Endothelial cell (in vitro differentiated cells): ENCODE measurements at places on chromosomes 2 and 18.

GRCh38 chr2:159119652-159120257 lies 151.3 kb downstream of the TANC1 start:
- no peak for DNase-seq

GRCh38 chr2:20421988-20422370 lies 24.9 kb upstream of the RHOB start:
- DNase-seq = no peak

GRCh38 chr2:232382331-232383225 lies 4.0 kb downstream of the ALPP start:
- no peak for DNase-seq

- DNase-seq = no peak
Measured at GRCh38 chr2:190838492-190838910, 42.1 kb upstream of the GLS start.

GRCh38 chr2:140596447-140596846 lies 1534.4 kb downstream of the LRP1B start:
- DNase-seq = no peak

DNA sequence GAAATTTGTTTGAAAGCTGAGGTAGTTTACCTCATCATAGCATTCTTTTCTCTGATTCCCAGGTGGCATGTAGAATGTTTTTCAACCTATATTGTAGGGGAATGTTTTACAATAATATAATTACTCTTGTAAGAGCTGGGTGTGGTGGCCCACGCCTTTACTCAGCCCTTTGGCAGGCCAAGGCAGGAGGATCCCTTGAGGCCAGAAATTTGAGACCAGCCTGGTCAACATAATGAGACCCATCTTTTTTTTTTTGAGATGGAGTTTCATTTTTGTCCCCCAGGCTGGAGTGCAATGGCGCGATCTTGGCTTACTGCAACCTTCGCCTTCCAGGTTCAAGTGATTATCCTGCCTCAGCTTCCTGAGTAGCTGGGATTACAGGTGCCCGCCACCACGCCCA lies 3.6 kb downstream of the USP39 start:
- DNase-seq = no peak

- no peak for DNase-seq
Measured at GRCh38 chr2:78977661-78978145, 47.8 kb upstream of the REG3G start.

DNA sequence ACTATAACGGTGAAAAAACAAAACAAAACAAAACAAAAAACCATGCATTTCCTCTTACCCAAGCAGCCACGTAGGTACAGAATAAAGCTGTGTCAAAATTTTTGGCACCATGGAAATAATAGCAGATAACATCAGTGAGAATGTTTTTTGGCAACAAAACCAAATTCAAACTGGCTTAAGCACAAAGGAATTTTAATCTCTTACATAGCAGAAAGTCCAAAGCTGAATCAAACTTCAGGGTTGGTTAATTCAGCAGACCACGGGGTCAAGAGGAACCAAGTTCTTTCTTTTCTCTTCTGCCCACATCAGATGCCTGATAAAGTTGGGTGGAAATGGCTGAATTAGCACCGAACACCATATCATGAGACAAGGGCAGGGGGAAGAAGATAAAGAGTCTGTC lies 129.5 kb downstream of the PAX3 start:
- no peak for DNase-seq

- DNase-seq = no peak
Measured at GRCh38 chr2:239884051-239884405, 141.1 kb downstream of the NDUFA10 start.

DNA sequence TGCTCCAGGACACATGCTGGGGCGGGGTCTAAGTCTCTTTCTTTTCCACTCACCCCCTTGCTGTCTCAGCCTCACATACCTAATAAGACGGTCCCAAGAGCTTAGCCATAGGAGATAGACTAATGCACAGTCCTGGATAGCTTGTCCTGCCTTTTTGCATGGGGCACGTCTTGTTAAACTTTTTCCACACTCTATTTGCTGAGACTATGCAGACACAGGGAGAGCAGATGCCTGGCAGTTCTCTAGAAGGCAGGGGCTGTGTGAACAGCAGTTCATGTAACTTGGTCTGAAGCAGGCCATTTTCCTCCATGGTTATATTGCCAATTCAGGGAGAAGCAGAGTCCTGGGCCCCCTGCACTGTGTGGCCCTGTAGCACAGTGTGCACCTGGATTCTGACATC lies 142.1 kb downstream of the SEPTIN10 start:
- DNase-seq = no peak

- DNase-seq = no peak
Measured at GRCh38 chr18:14768241-14768640, 20.3 kb downstream of the ANKRD30B start.

DNA sequence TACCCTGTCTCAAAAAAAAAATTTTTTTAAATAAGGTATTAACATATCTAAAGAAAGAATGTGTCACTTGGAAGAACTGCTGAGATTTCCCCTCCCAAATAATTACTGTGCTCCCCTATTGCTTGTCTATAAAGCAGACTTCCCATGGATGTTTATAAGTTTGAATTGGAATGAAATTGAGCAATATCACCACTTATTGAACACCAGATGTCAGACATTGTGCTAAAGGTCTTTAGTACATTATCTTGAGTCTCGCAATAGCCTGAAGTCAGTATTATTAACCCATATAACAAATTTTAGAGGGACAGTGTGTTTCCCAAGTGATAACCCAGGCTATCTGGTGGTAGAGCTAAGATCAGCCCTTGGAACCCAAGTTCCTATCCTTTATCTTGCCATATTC lies 102.9 kb upstream of the MSH2 start:
- no peak for DNase-seq

DNA sequence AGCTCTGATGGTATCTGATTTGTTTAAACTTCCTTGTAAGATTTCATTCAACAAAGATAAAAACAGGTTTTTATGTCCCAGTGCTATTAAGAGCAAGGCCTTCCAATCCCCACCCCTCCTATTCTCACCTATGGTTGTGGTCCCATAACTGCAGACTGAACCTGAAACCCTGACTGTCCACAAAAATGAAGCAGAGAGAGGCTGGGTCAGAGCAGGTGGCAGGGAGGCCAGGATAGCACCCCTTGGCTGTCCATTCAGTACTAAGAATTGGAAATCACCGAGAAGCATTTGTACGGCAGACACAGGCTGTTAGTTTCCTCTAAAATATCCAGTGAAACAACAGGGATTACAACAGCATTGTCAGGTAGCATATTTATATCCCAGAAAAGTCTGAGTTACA lies 37.3 kb upstream of the FMNL2 start:
- DNase-seq = no peak

GRCh38 chr2:182499706-182500470 lies 73.1 kb upstream of the PDE1A start:
- no peak for DNase-seq

- DNase-seq = no peak
Measured at GRCh38 chr18:14098428-14098827, 33.8 kb downstream of the ZNF519 start.

DNA sequence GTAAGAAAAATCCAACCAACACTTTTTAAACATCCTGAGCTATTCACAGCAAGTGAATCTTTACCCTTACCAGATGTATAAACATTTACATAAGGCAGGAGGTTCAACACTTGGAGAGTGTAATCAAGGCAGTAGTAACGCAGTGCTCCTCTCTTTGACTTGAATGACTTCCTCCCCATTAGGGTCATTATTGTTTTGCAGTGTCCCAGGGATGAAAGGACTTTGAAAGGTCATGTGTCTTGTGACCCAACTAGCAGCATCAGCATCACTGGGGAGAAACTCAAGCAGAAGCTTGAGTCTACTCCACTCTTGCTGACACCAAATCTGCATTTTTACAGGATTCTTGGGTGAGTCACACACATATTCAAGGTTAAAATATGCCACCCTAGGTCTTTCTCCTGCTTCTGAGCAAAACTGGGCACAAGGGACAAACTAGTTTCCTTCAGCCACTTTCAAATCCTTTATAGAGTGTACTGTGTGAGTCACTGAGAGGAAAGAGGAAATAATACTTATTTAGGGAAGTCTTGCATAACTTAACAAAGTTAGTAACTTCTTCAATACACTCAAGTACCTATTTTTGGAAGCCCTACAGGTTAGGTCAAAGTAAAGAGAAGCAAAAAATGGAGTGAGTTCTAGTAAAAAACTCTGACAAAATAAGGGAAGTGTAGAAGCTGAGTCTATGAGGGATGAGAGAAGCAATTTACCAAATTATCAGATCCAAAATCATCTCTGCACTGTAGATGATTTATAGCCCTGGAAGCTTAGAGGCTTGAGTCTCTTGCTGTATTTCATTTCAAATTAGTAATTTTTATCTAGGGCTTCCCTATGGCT lies 51.0 kb upstream of the EML4 start:
- DNase-seq = no peak

DNA sequence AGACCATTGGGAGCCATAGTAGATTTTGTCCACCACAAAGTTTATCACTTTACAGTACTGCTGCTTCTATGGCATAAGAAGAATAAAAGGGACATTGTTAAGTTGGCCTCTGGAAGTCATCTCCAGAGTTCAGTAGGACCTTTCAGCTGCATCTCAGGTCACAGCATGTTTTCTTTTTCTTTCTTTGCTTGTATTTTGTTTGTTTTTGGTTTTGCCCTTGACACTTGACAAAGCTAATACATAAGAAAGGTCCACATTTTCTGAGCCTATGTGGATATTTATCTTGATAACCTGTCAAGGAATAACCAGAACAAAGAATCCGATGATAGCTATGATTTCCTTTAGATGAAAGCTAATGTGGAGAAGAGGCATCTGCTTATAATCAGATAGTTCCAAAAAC lies 101.6 kb upstream of the XIRP2 start:
- no peak for DNase-seq

GRCh38 chr2:150234787-150235446 lies 252.6 kb downstream of the RND3 start:
- DNase-seq = no peak

- no peak for DNase-seq
Measured at GRCh38 chr2:42879913-42880737, 87.7 kb upstream of the HAAO start.

- no peak for DNase-seq
Measured at GRCh38 chr2:163778045-163778781, 42.4 kb upstream of the FIGN start.

- no peak for DNase-seq
Measured at GRCh38 chr2:185828326-185828725, 89.7 kb downstream of the FSIP2 start.
